Glutamatergic neuron (in vitro differentiated cells): ENCODE measurements at places on chromosomes 2 and 18.

- peak; percentile 47 for DNase-seq
Observed at GRCh38 chr2:181457741-181458425, 697 bp downstream of the ITGA4 start.

DNA sequence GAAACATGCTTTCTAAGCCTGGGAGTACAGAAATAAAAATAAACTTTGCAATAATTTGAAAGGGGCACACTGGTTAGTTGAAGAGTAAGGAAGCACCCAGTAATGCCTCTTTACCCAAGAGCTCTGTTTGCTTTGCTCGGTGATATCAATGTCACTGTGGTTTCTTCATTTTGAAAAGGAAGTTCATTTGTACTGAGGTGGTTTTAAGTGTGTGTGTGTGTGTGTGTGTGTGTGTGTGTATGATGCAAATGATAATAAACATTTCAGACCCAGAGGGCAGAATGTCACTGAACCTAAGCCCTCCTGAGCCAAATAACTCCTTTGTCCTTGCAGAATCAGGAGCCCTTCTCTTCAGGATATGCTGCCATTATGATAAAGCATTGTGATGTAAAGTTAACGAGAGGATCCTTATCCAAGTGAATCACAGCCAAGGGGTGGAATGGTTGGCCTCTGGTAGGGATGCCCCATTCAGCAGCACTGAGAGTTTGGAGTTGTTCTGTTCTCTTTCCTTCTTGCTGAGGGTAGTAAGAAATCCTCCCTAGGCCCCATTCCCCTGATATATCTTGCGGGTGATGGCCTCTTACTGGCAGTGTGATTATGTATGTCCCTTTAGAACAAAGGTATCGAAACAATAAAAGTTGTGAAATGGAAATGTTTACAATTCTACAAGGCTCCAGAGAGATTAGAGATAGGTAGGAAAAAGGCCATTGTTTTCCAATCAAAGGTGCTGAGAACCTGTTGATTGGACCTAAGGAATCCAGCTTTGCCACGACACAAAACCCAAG is 7.6 kb downstream of the ITGA6 start:
- DNase-seq: no peak

- DNase-seq: no peak
Observed at GRCh38 chr18:59517446-59518165, 158.5 kb upstream of the LMAN1 start.

- no peak for DNase-seq
Observed at GRCh38 chr18:25830787-25831186, 259.6 kb downstream of the SS18 start.

DNA sequence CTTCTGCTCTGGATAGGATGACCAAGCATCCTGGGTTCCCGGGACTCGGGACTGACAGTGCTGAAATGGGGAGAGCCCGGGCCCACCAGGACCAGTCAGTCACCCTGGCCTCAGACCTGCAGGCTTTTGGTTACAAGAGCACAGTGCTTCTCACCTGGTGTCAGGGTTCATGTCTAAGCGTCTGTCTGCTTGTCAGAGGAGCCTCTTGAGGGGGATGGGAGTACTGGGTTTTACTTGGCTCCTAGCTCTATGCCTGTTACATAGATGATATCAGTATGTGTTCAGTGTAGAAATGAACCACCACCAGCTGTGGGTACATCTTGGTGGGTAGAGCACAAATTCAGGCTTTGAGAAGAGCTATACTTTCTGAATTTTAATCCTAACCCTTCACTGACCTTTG is 29.9 kb downstream of the PCARE start:
- no peak for DNase-seq

DNA sequence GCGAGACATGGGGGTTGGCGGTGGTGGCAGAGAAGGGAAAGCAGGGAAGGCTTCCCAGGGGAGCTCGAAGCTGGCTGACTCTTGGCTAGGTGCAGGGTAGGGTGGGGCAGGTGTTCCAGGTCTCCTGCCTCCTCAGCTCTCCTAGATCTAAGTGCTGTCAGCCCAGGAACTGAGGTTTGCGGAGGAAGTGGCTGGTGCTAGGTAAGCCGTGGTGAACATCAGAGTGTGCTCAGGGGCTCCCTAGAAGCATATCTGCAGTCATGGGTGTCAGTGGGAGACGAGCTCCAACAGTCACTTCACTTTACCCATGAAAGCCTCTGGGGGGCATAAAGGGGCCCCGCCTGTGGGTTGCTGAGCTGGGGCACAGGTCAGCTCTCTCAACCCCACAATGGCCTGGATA is 34.1 kb downstream of the ARHGEF4 start:
- DNase-seq: no peak

DNA sequence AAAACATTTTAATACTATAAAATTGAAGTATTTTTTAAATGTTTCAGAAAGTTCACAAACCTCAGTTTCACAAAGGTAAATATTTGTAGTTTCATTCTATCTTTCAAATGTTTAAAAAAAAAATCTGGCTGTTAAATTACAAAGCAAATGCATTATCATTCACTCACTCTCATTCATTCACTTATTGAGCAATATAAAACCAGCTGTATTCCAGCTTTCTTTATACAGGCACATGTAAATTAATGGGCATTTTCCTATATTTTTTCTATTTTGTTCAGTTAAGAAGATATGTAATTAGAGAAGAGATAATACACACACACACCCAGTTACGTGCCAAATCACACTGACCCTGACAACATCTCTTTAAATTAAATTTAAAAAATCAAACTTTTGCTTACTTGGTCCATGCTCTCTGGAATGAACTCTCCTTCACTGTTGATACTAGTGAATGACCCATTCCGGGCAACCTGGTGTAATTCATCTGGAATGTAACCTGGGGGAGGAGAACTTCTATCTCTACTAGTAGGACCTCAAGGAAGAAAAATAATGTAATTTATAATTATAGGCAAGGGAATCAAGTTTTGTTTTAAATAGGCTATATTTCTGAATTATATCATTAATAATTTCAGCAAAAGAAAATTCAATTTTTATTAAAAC is 32.5 kb upstream of the ERCC3 start:
- DNase-seq: no peak

DNA sequence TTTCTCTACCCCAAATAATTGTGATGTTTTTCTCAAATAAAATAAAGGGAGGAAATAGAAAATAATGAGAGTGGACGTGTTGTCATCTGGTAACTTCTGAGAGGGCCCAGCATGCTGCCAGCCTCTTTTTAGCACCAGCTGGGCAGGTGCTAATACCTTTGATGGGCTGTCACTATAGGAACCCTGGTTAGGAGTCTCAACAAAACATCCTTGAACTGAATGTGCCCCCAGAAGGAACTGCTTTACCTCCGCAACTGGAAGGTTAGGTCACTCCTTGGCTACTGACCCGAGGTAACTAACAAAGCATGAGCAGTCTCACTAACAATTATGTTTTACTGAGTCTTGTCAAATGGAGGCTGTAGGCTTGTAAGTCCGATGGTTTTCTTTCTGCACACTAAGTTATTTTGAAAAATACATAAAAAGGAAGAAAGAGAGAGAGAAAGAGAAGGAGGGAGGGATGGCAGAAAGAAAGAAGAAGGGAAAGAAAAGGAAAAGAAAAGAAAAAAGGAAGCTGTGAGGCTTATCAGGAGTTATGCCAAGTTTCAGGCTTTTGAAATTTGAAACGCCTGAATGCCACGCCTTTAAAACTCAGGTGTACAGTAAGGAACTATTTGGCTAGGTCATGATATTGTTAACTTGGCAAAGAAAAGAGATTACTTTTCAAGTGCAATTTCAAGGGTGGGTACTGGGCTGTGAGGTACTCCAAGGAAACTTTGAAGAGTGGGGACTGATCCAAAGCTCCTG is 91.0 kb downstream of the TGIF1 start:
- DNase-seq: no peak

DNA sequence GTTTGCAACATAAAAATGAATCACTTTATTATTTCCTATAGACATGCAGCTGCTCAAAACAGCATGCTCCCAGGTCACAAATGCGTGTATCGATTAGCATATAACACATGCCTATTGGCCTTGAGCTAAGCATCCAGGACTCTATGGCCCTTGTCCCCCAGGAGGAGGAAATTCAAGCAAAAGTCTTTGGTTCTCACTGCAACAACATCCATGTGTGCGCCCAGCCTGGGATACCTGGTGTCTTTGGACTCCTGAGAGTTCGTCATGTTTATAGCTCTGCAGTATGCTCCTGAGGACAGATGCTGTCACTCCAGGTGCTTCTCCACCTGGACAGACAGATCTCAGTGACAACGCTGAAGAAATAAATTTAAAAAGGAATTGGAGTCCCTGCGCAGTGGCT is 284.6 kb downstream of the PHLPP1 start:
- no peak for DNase-seq
